ENCODE measurements at places on chromosomes 11 and 22.

GRCh38 chr22:18063306-18063705, 14.5 kb upstream of the PEX26 start:
- no peak for DNase-seq

DNA sequence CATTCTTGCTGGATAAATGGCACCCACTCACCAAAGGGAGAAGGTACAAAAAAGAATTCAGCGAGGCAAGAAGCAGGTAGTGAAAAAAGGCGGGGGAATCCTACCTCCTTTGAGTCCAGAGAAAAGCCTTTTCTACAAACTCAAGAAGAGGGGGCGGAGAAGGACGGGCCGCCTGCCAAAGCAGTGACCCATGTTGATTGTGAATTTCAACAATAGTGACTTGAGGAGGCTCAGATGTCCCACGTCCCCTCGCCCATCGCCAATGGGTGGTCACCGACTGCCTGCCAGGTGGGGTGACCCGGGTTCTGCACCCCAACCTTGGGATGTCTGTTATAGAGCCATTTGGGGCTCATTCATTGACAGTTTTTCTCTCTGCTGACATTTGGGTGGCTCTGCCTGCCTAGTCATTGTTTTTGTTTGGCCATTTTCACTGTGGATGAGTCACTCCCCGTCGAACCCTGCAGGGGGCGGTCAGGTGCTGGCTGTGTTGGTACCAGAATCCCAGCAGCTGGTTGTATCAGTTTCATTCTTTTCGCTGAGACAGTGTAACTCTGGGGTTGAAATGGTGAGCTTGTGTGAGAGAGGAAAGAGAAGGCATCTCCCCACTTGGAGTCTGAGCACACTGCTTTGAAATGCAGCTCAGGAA, 163.4 kb upstream of the NCAM1 start:
- no peak for DNase-seq

DNA sequence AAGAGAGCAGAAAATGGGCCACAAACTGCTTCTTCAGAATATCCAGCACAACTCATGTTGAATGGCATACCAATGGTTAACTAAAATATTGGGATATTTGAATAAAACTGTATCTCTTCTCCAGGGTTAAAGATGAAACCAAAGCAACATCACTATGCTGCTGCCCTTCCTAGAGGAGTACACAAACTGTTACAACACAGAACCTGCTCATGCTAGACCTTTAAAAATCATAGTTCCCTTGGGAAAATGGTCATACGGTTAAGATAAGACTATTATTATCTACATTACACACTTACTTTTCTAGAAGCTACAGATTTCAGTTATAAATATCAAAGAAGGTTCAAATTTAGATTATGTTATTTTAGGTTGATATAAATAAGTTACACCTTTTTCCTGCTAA, 78.6 kb upstream of the TP53AIP1 start:
- no peak for DNase-seq

DNA sequence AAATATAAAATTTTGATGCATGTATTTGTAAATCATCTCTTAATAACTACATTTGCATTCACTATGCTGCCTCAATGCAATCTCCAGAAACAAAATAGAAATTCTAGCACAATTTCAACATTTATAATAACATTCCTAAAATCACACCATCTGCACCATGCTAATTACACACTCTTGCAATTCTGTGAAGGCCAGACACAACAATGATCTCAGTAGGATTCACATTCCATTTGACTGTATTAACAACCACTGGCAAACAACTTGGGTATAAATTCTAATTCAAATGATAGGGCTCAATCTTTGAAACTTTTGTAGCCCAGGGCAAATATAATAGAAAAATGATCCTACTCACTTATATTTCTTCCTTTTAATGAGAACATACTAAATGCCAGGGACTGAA, 25.9 kb downstream of the RAB6A start:
- no peak for DNase-seq

GRCh38 chr22:36417281-36417686, 29.5 kb upstream of the MYH9 start:
- no peak for DNase-seq

DNA sequence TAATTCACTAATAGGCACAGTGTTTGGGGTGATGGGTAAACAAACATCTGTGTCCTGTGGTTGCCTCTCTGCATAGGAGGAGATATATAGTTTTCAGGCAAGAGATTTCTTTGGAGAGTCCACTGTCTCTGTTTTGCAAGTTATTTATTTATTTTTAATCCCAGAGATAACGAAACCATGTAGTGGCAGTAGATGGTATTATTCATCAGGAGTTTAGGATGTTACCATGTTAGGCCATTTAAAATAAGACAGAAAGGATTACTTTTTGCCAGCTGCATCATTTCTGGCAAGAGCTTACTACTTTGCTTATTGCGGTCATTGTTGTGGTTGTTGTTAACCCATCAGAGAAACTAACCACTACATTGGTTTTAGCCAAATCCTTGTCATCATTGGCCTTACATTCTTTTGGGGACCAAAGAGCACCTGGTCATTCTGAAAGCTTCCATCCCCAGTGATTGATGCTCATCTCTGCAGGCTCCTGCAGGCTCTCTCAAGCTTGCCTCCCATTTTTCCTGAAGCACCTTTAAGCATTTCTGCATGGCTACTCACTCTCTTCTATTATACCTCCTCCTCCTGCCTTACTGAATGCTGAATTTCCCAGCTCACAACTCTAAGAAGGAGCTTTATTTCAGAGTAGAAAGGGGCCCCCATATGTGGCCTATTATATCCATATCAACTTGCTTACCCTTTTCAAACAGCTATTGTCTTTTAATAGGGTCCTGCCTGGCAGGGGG, 84.4 kb downstream of the CSTPP1 start:
- DNase-seq, result no peak

DNA sequence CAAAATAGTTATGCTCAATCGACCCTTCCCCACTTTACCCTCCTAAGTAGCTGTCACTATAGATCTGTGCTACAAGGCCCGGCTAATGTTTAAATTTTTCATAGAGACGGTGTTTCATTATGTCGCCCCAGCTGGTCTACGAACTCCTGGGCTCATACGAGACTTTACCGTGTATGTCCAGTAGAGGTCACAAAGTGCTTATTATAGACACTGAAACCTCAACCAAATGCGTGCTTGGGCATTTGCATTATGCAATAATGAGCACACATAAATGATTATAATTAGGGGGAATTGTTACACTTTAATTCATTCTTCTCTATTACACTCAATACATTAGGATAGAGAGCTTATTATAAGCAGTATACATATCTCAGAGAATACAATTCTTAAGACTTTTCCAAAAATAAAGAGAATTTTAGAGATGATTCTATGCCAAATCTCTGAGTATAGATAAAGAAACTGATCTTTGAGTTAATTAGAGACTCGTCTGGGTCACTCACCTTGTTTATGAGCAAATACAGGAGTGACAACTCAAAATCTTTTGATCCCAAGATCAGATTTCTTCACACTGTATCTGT, 12.5 kb upstream of the MRPL16 start:
- no peak for DNase-seq

- DNase-seq, result no peak
Measured at GRCh38 chr11:69169479-69169878, 13.7 kb downstream of the SMIM38 start.

GRCh38 chr11:46846510-46846830, 390 bp upstream of the CKAP5 start:
- no peak for DNase-seq

DNA sequence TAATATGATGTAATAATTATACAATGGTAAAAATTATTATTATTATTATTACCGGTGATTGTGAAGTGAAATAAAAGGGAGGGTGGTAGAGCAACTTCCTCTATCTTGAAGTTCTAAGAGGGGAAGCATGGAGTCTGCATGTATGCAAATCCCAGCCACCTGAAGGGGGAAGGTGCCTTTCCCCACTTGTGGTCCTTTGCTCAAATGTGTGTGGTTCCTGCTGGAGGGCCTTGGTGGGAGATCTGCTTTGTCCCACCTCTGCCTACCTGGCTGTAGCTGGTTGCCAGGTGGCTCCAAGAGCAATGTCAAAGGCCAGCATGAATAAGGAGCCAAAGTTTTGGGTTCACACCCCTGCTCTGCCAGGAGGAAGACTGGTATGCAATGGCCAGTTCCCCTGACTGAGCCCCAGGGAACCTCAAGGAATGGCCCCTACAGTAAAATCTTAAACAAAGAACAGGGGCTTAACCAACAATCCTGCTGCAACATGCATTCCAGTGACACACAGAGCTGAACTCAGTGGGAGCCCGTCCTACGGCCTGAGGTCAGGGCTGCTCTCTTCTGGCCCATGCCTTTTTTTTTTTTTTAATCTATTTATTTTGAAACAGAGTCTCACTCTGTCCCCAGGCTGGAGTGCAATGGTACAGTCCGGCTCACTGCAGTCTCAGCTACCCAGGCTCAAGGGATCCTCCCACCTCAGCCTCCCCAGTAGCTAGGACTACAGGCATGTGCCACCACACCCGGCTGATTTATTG, 8.5 kb downstream of the TMEM132A start:
- no peak for DNase-seq

DNA sequence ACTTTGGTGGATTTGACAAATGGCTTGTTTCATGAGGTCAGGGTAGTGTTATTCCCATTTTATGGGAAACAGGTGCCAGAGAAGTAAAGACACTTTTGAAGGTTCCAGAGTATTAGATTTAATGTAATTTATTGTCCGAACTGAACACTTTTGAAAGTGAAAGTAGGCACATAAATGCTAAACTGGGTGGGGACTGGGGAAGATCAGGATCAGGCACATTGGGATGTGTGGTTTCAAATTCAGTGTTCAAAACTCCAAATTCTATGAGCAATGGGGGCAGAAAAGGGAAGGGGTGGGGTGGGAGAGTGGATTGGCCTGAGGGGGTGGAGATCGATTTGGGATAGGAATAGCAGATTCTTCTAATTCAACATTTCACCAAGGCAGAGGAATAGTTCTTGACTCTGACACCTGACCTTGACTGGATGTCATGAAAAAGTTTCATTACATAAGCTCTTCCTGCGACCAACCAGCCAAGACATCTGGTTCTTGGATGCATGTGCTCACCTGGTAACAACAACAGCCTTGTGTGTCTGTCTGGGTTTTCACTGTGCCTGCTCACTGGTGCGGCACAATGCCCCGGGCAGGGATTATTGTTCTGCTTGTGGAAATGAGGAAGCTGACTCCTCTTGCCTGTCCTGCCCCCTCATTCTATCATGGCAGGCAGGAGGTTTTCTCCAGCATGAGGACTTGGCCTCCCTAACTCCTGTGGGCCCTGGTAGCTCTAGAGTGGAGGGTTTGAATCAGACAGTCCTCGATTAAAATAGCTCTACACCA, 10.8 kb downstream of the PPFIBP2 start:
- no peak for DNase-seq

GRCh38 chr11:122895563-122895962, 13.0 kb downstream of the JHY start:
- DNase-seq, result no peak

DNA sequence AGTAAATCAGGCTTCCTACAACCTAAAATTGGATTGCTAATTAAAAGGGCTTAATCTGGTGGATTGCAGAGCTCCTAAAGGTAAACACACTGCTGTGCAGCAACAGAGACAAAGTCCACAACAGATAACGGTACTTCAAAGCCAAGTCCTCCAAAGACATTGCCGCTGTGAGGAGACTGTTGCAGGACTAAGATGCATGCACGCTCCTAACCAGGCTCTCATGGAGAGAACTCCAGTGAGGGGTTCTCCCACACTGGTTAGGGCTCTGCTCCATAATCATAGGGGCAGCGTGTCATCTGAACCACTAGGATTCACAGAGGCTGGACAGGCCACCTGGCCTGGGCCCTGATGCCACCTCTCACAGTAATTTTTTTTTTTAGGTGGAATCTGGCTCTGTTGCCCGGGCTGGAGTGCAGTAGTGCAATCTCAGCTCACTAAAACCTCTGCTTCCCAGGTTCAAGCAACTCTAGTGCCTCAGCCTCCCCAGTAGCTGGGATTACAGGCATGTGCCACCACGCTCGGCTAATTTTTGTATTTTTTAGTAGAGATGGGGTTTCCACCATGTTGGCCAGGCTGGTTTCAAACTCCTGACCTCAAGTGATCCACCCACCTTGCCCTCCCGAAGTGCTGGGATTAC, 56.9 kb upstream of the ARFGAP3 start:
- DNase-seq, result no peak

GRCh38 chr22:44426981-44427380, 71.1 kb downstream of the RTL6 start:
- no peak for DNase-seq

- DNase-seq, result no peak
Measured at GRCh38 chr22:27327497-27327896, 474.1 kb downstream of the MN1 start.

DNA sequence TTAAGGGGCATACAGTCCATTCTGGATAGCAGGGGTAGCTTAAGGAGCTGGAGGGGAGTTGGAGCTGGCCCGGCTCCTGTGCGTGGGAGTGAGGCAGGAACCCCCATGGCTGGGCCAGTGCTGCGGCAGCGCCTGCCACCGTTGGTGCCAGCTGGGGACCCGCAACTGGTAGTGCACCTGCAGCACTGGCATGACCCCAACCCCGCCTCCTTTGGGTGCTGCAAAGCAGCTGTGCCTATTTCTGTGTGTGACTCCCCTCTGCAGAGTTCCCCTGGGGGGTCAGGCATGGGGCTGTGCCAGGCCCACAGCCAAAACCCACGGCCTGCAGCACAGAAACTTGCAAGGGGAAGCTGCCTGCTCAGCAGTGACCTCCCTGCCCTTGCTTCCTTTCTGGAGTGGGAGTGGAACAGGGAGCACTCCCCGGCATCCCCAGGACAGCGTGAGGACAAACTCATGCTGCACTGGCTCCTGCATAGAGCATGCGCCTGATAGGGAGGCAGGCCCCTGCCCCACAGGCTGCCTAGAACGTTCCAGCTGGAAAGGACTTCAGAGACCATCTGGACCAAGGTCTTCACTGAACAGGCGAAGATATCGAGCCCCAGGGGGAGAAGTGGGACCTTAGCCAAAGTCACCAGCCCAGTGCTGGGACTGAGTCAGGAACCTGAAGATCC, 26.2 kb upstream of the RAB1B start:
- DNase-seq, result no peak

GRCh38 chr11:96126917-96127595, 203.1 kb upstream of the MTMR2 start:
- DNase-seq, result no peak

DNA sequence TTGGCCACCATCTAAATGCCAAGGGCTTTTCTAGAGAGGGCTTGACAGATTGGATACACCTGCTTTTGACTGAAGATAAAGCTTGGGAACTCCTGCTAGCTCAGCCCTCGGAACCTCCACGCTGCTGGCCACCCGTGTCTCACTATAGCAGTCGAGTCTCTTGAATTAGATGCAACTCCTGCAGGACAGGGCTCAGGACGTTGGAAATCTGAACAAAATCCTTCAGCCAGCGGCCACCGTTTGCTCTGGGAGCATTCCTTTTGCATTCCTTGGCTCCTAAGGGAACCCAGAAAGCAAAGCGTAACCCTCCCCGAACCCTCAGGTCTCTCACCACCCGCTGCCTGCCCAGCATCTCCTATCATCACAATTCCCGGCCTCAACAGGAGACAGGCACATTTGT, 77.8 kb downstream of the GRIK4 start:
- DNase-seq, result no peak
